ENCODE measurements at places on chromosomes 2 and 18.

DNA sequence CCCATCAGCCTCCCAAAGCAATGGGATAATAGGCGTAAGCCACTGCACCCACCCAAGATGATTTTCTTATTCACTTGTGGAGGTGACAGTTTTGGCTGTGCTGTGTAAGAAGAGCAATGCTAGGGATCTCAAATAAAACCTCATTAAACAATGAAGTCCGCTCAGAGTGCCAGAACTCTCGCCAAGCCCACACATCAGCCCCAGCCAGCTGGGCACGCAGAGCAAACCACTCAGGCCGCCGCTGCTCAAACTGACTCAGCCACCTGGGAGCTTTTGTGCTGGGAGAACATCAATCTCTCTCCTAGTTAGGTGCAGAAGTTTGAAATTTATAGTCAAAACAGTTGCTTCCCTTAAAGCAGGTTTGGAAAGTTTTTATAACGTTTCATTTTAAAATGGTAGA lies 47.6 kb downstream of the RNF152 start:
- no peak for DNase-seq

DNA sequence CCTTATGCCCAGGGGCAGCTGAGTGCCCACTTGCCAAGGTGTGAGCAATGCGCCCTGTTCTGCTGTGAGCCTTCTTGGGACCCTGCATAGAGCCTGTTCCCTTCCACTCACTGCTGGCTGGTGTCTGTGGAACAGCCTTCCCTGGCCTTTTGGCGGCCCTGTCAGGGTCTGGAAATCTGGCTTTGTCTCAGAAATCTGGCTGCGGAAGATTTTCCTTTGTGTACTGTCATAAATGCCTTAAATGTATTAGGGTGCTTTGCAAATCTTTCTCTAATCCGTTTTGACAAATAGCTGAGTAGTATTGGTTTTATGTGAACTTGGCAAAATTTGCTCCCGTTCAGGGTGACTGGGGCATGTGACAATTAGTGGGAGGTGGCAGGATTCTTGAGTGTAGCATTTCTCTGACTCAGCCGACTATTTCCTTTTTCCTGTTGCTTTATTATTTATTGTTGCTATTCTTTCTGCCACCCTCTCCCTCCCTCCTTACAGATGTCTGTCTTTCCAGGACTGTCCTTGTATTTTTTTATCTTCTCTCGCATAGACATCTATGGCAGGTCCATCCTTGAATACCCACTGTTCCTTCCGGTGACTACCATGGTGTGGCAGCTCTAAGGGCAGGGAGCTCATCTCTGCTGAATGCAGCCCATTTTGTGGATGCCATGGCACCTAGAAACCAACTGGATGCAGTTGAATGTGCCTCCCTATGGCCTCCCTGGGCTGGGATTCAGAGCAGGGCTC lies 41.8 kb downstream of the LDLRAD4 start:
- DNase-seq: no peak

- no peak for DNase-seq
Observed at GRCh38 chr18:9855681-9856080, 30.1 kb upstream of the TXNDC2 start.

- no peak for DNase-seq
Observed at GRCh38 chr2:149160195-149160594, 121.7 kb downstream of the LYPD6B start.

GRCh38 chr2:154692927-154693326 lies 5.6 kb upstream of the KCNJ3 start:
- DNase-seq: no peak

DNA sequence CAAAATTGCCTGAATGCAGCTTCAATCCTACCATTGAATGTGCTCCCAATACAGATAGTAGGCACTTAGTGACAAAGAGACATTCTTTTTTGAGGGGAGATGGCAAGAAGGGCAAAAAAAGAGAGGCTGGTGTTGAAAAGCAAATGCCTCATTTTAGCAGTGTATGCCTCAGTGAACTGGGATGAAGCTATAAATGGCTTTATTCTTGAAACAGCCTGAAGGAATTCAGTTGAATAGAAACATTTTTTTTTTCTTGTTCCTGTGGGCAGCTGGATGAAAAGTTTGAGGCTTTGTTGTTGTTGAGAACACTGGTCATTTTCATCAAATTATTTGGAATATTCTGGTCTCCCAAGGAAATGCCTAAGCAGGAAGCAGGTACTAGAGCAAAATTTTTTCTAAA lies 228.9 kb downstream of the RNF144A start:
- no peak for DNase-seq

GRCh38 chr2:88451811-88452564 lies 505 bp downstream of the FOXI3 start:
- no peak for DNase-seq

DNA sequence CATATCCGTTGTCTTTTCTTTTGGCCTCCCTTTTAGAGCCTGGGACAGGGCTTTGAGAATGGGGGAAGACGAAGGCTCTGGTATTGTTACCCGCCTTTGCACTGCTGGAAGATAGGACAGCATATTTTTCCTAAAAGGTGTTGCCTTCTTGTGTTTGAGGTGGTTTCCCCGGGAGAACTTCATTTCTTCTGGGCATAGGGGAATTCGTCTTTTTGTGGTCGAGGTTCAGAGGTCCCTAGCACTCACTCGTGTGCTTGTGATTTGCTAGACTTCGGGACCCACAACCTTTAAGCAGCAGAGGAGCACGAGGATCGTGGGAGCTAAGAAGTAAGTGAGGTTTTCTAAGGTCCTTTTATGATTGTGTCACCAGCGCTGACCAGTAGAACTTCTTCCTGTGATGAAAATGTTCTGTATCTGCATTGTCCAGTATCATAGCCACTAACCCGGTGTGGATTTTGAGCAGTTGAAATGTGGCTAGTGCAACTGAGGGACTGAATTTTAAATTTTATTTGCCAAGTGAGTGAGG lies 611 bp downstream of the ZNF512 start:
- DNase-seq: no peak

DNA sequence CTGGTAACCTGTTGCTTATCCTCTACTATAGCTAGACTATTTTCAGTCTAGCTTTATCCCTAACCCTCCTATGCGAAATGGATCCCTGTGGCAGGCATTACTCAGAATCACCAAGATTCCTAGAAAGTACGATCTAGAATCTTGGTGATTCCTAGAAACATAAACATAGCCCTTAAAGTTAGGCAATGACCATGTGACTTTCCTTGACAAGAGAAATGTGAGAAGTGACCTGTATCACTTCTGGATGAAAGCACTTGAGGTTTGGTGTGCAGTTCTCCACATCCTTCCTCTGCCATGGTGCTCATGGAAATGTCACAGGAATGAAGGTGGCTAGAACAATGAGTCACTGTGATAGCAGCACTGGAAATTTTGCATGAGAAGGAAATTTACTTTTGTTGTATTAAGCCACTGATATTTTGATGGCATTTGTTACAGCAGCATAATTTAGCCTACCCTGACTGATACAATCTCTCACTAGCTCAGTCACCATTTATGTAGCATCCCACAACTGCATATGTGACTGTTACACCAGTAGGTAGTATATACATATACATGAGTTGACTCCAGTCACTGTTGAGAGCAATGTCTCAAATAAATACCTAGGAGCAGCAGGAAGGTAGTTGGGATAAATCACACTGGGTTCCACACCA lies 68.3 kb upstream of the MAPRE2 start:
- no peak for DNase-seq

GRCh38 chr2:240254337-240255164 lies 114.1 kb upstream of the OTOS start:
- DNase-seq: no peak

DNA sequence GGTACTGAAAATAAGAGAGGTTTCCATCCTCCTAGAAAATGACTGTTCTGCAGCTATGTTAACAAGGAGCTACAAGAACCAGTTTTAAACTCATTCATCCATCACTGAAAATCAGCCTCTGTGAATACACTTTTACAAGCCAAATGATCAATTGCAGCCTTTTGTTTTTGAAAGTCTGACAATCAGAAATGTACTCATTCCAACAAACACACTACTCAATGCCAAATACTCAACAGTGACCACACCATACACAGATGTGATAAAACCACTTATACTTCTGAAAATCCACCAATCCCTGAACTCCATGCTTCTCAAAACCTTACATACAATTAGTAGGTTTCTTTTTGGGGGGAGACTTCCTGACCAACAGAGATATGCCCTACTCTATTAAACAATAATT lies 663.9 kb upstream of the CHAC2 start:
- no peak for DNase-seq

GRCh38 chr2:207416111-207416510 lies 113.7 kb upstream of the CREB1 start:
- no peak for DNase-seq

DNA sequence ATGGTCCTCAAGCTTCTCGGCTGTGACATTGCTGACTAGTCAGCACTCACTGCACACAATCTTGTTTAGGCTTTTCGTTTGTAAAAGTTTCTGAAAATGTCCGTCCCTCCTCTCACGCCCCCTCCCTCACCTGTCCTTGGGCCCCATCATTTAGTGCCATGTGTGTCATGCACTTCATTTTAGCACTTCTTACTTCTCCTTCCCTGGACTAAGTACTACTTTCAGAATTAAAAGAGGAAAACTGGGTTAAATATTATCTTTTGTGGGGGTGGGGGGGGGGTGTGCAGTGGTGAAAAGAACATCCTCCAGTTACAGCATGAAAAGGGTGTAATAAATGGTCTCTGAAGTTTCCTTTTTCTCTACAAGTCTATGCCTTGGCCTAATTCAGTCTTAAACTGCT lies 182.0 kb upstream of the SP5 start:
- DNase-seq: no peak

GRCh38 chr18:55509631-55510324 lies 78.2 kb downstream of the TCF4 start:
- DNase-seq: no peak

DNA sequence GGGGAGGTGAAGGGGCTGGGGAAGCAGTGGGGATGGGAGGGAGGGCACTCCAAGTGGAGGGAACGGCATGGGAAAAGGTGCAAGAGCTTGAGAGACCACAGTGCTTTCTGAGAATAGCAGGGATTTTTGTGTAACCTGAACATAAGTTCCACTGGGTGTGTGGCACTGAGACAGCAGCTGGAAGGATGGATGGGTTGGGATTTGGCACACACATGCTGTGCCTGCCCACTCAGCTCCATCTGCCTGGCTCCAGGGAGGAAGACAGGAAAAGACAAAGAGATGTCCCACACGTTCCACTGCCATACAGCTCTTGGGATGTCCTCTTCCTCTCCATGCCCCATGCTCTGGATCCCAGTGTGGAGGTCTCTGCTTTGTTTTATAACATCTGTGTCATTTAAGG lies 114.1 kb upstream of the TEX51 start:
- no peak for DNase-seq

GRCh38 chr2:226169751-226170581 lies 629.7 kb downstream of the IRS1 start:
- DNase-seq: no peak

GRCh38 chr2:128389388-128390086 lies 70.9 kb upstream of the HS6ST1 start:
- DNase-seq: no peak

DNA sequence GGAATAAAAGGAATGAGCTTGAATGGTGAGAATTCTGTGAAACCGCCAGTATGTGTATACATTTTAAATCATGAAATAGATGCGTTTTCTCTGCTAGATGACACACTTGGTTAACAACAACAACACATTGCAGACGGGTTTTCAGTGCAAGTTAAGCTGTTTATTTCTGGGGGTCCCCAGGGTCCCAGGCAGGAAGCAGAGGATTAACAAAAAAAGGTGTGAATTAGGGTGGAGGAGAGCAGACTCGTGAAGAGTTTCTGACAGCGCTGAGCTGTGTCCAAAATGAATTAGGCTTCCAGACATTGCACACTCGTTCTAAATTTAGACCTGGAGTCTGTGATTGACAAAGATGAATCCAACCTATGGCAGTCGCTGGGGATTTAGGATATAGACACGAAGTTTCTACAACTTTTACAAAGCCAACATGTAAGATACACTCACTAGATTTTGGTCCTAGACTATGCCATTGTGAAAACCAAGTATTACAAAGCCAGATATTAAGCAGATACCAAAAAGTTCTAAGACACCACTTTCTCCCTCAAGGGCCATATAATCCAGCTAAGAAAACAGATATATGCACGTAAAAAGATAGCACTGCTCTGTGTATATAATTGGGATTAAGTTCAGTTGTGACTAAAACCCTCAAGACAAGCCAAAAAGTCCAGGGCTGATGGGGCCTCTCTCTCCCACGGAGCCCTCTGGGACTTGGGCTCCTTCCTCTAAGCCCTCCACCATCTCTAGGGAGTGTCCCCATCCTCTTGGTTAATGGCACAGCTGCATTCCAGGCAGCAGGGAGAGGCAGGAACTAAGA lies 120.2 kb downstream of the ACAA2 start:
- no peak for DNase-seq

GRCh38 chr2:172507199-172507598 lies 48.7 kb upstream of the PDK1 start:
- DNase-seq: no peak

DNA sequence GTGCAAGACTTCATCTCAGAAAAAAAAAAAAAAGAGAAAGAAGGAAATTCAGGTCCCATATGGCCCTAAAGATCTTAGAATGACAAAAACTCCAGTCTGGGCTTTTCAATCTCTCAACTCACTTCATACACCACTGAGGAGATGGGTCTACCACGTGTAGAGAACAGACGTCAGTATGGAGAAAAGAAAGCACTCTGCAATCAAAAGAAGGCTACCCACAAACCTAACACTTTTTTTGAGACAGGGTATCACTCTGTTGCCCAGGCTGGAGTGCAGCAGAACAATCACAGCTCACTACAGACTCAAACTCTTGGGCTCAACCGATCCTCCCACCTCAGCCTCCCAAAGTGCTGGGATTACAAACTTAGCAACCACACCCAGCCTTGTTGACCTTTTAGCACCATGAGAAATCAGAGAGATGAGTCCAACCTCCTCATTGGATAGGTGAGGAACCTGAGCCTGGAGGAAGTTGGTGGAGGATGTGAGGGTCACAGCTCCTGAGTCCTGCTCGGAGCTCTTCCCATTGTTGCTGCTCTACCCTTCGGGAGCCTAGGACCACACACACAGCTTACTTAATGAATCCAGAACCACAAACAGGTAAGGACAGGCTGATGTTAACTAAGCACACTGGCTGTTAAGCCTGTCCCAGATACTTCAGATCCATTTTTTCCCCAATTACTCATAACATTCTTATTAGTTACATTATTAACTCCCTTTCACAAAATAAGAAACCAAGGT lies 23.7 kb downstream of the TBC1D8 start:
- no peak for DNase-seq

DNA sequence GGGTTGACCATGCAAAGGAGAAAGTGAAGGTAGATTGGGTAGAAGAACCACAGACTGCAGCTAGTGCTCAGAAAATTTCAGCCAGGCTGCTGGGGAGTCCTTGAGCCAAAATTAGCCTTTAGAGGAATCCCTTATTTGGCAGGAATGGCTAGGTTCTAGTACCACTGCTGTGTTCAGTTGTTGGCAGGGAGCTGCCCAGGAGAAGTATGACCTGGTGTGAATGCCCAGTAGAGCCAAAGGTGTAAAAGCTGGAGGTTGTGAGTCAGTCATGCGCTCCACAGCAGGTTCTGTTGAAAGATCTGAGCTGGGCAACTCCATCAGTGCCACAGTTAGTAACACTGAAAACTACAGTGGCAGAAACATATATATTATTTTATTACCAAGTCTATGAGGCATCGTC lies 36.4 kb upstream of the TBR1 start:
- no peak for DNase-seq

- DNase-seq: no peak
Observed at GRCh38 chr2:196592331-196592910, 47.1 kb upstream of the CCDC150 start.
